ENCODE measurements at places on chromosomes 7 and 10.

- no peak for DNase-seq
Measured at GRCh38 chr7:6647080-6647479, 10.0 kb downstream of the ZNF316 start.

GRCh38 chr7:107659666-107660065 is 962 bp upstream of the SLC26A4 start:
- DNase-seq, result peak; percentile 33

DNA sequence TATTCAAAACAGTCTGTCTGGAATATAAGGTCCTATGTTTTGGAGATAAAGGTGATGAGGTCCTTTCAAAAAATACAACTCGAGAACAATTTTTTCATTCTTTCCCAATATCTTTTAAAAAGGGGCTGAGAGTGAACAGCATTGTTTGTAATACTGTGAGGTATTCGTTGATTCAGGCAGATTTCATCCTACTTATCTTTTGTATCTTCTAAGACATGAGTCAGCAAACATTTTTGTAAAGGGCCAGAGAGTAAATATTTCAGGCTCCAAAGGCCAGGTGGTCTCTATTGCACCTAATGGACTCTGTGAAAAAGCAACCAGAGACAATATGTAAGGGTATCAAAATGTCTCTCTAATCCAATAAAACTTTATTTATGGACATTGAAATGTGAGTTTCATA is 8.1 kb upstream of the ANK3 start:
- DNase-seq, result no peak

GRCh38 chr7:95993380-95993779 is 221.0 kb downstream of the DYNC1I1 start:
- DNase-seq, result no peak

DNA sequence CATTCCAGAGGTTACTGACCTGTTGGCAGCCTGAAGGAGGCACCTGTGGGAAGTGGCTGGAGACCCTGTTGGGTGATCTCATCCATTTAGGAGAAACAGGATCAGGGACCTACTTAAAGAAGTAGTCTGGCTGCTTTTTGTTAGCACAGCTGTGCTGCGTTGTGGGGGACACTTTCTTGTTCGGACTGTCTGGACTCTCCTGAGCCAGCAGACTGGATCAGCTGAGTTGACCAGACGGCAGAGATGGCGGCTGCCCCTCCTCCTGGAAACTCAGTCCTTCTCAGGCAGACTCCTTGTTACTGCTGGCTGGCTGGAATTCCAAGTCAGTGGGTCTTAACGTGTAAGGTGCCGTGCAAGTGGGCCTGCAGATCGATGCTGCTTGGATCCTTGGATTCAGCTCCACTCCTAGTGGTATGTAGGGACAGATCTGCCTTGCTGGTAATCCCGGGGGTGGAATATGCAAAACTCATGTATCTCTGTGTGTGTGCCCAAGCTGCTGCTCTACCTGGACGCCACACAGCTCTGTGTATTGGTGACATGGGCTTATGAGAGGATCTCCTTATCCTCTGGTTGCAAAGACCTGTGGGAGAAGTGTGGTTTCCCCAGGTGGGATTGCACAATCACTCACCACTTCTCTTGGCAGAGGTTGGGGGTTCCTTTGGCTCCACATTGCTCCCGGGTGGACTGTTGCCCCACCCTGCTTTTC is 87.3 kb downstream of the CCSER2 start:
- DNase-seq, result no peak

- DNase-seq, result no peak
Measured at GRCh38 chr7:94395141-94396036, 694 bp downstream of the COL1A2 start.

DNA sequence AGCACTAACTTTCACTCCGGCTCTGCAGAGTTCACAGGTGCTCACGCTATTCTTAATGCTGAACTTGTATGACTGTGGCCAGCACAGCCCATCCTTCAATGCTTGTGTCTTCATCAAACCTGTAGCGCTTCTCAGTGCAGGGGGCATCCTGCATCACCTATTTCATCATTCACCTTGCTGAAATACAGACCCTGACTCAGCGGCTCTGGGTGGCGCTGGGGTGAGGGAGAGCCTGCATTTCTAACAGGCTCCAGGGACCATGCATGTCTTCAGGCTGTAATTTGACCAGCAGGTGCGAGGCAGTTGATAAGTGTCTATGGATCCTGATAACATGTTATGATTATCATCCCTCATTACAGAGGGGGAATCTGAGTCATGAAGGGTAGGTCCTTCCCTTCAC is 89.3 kb downstream of the VOPP1 start:
- no peak for DNase-seq

- no peak for DNase-seq
Measured at GRCh38 chr10:21363731-21364104, 161.8 kb downstream of the SKIDA1 start.

GRCh38 chr10:14586901-14587300 is 187.8 kb downstream of the FAM107B start:
- no peak for DNase-seq

DNA sequence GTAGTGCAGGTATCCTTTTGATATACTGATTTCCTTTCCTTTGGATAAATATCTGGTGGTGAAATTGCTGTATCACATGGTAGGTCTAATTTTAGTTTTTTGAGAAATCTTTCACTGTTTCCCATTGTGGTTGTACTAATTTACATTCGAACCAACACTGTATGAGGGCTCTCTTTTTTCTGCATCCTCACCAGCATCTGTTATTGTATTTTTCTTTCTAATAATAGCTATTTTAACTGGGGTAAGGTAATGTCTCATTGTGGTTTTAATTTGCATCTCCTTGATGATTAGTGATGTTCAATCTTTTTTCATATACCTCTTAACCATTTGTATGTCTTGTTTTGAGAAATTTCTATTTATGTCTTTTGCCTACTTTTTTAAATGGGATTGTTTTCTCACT is 335.4 kb upstream of the MTPN start:
- no peak for DNase-seq

- peak; percentile 59 for DNase-seq
Measured at GRCh38 chr7:71733107-71733870, 601.3 kb downstream of the GALNT17 start.

- no peak for DNase-seq
Measured at GRCh38 chr7:148773334-148773733, 74.6 kb downstream of the CUL1 start.

DNA sequence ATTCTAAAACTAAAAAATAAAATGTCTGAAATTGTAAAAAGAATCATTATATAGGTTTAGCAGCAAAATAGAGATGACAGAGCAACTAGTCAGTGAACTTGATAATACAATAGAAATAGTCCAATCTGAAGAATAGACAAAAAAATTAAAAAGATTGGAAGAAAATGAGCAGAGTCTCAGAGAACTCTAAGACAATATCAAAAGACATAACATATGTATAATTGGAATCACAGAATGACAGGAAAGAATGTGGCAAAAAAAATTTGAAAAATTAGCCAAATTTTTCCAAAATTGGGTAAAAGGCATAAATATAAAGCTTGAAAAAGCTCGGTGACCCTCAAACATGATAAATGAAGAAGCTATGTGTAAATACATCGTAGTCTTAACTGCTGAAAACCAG is 38.0 kb upstream of the CASD1 start:
- DNase-seq, result no peak

DNA sequence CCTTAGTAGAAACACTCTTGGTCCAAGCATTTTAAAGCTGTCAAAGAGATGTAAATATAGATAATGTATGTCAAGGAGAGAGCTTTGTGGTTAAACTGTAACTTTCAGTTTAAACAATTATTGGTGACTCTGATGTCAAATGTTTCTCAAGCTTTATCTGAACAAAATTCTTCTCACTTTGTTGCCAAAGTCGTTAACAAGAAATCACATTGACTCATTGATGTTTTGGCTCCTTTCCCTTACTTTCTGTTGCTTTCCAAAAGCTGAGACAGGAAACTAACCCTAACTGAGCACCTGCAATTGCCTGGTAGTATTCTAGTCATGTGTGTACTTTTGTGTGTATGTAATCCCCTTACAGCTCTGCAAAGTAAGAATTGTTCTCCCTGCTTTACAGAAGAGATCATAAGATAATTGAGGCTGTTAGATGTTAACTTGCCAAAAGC is 108.5 kb downstream of the CFTR start:
- DNase-seq, result no peak

DNA sequence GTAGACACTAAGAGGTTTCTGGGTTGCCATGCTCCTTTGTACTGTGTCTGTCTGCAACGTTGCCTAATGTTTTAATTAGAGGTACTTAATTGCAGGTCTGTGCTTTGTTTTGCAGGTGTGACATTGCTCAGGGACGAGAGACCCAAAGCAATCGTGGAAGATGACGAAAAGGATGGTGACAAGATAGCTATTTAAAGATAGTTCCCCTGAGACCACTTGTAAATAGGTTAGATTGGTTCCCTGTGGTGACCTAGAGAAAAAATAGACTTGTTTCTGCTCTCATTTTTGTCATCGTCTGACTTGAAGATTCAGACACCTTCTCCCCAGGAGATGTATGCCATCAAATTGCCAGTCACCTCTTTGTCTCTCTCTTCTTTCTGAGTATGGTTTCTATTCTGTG is 20.1 kb downstream of the PPP1R17 start:
- no peak for DNase-seq

- DNase-seq, result no peak
Measured at GRCh38 chr10:46035923-46036849, 5.8 kb upstream of the NCOA4 start.

DNA sequence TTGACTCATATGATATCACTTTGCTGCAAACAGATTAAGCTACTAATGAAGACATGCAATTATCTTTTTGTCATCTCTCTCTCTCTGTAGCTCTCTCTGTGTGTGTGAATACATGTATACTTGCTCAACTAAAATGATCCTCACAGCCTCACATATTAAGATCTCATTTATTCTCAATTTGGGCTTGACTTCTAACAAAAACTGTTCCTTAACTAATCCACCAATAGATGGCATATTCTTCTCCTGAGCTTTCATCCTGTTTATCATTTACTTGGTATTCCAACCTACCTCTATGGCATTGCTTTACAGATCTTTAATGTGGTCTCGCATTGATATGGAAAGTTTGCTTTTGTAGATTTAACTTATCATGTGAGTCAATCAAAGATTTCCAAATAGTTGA is 540.4 kb downstream of the CNTNAP2 start:
- DNase-seq, result no peak

GRCh38 chr7:110142939-110143526 is 947.9 kb upstream of the LRRN3 start:
- no peak for DNase-seq

- DNase-seq, result no peak
Measured at GRCh38 chr7:2482725-2483451, 6.7 kb upstream of the GRIFIN start.

DNA sequence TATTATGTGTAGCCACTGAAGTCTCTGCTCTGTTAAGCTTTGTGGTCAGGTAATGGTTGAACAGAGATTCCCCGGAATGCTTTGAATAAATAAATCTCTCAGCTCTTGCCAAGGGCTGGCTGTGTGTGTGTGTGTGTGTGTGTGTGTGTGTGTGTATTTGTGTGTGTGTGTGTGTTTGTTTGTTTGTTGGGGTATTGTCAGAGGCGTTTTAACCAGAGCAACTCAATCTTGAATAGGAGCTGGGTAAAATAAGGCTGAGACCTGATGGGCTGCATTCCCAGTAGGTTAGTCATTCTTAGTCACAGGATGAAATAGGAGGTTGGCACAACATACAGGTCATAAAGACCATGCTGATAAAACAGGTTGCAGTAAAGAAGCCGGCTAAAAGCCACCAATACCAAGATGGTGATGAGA is 256.2 kb upstream of the CACNA2D1 start:
- DNase-seq, result no peak

DNA sequence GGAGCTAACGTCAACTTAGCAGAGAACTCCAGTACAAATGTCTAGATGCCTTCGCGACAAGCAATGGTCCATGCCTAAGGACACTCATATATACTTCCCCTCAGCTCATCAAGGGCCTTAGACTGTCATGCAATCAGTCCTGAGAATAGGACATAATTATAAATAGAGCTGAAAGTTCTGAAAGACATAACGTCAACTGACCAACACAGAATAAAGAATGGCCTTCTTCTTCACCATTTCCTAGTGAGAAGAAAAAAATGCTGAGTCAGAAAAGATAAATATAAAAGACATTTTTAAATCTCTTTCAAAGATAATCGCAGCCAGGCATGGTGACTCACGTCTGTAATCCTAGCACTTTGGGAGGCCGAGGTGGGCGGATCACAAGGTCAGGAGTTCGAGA is 83.2 kb downstream of the ARMH3 start:
- no peak for DNase-seq

- DNase-seq, result no peak
Measured at GRCh38 chr10:120961795-120962755, 110.9 kb downstream of the WDR11 start.

DNA sequence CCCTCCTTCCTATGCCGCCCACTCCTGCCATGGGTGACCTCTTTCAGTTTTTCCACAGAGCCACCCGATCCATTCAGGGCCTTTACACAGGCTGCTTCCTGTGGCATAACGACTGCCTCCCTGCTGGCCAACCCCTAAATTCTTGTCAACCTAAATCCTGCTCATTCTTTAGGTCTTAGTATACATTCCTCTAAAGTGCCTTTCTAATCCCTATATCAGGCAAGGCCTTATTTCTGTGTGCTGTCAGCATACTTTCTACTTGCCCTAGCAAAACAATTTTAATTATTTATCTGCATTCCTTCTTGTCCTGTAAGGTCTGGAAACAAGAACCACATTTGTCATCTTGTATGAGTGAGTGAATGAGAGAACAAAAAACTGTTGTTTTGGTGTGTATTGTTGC is 132.4 kb downstream of the DNAH11 start:
- no peak for DNase-seq

DNA sequence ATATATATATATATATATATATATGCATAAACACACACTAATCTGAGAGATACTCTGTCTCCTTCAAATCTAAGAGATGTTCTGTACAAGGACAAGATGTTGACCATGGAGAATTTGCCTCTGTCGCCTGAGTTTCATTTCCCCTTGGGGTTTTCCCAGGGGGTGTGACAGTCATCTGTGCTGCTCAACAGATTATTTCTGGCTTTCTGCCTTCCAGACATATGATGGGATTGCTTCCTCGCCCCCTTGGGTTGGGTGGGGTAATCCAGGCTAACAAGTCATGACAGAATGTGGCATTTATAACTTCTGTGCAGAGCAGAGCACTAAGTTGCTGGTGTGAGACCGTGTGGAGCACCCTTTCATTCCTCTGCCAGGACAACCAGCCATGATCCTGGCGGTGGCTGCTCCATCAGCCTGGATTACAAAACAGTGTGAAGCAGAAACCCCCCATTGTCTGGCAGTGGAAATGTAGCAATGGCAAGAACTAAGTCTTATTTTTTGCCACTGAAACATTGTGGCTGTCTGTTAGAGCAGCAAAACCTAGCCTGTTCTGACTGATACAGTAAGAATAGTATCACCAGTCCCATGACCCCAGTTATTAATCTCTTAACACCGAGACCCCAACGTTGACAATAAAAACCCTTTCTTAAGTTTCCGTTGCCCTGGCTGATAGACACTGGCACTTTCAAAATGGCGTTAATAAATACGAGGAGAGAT is 13.7 kb upstream of the USP6NL start:
- no peak for DNase-seq

DNA sequence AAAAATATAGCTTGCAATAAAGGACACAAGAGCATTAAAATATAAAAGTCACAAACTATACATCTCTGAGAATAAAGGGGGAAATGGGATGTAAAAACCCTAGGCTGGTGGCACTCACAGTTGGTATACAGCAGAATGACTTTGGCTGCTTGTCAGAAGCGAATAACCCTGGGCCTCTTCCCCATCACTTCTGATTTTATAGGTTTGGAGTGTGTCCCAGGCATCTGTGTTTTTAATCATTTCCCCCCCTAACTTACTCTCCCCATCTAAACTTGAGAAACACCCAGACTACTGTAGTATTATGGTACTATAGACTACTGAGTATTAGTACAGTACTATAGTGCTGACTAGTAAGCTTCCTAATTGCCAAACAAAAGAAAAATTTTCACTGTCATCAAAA is 1.8 kb upstream of the RPA3 start:
- DNase-seq, result no peak
